ENCODE measurements at places on chromosomes 2 and 18.

DNA sequence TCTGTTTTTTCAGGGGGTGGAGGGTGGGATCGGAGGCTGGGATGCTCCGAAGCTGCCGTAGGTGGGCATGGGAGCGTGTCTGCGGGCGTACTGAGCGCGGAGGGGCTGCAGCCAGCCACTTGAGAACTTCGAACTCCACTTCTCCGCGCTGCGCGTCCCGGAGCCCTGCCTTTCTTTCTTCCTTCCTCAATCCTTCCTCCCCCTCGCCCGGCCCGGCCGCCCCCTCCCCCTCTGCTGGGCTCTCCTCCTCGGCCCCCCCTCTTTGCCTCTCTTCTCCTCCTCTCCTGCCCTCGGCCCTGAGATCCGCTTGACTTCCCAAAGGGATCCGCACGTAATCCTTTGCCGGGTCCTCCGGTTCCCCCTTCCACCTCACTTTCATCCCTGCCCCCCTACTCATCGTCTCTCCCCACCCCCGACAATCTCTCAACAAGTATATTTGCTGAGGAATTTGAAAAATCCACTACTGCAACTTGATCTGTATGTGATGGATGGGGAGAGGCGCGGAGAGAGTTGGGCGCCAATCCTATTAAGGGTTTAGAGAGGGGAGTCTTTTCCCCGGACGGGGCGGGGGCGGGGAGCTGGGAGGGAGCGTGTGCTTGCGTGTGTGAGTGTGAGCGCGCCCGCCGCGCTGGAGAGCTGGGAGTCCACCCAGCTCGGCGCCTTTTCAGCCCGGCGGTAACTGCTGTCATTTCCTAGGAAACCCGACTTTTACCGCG is 1.1 kb downstream of the GLI2 start:
- no peak for DNase-seq

- no peak for DNase-seq
Measured at GRCh38 chr2:58853420-58853819, 612.3 kb upstream of the FANCL start.

- DNase-seq = no peak
Measured at GRCh38 chr2:102848366-102848839, 86.6 kb downstream of the TMEM182 start.

DNA sequence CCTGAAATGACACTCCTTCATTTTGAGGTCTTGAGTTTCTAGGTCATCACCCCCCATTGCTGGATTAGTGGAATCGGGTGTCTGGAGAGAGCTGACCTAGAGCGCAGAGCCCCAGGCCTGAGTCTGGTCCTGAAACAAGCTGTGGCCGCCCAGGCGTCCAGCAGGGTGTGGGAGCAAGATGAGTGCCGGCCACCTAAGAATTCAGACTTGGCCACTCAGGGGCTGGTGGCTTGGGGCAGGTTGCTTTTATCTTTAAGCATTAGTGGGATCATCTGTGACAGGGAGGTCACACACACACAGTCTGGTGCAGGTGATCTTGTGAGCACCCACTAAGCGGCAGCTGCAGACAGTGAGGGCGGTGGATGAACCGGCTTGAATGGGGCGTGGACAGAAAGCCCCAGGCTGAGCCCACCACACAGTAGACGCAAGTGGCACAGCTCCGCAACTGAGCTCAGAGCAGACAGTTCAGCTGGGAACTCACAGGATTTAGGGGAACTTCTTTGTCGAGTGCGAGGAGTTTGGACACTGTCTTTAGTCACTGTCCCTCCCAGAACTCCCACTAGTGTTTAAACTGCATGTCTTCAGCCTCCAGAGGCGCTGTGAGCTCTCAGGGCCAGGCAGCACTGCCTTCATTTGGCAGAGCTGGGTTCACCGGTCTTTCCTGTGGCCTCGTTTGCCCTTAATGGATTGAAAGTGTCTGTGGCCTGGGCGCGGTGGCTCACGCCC is 21.5 kb downstream of the ITGB1BP1 start:
- no peak for DNase-seq

DNA sequence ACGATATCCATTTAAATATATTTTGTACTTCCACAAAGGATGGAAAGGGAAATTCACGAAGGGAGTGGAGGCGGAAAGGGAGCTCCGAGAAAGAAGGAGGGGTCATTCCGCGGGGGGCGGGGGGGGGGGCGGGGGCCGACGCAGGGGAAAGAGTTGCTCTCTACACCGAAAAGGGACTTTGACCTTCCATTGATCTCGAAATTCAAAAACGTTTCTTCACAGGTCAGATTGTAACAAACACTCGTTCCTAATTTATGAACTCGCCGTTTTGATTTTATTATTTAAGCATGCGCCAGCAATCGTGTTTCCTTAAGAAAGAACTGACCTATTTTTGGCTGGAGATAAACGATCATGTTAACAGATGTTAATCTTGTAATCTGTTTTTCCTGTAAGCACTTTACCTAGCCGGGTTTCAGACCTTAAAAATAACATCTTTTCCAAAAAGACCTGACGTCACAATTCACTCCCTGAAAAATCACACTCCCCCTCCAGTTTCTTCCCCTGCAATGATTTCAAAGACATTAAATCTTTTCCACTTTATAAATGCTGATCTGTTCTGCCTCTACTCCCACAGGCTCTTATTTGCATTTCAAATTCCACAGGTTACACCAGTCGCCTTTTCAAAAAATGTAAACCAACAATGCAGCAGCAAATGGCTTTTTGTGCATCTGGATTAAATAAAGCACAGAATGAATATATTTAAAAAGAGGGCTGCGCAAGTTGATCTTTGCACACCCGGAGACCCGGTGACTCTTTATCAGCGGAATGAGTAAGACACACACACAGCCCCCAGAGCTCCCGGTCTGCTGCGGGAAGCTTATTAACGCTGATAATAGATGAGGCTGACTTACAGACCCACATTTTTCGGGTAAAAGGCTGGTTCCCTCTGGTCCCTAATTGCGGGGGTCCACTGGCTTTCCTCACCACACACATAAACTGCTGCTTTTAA is 1.6 kb downstream of the ZNF516 start:
- DNase-seq = no peak

GRCh38 chr18:72206814-72207213 is 337.3 kb downstream of the CBLN2 start:
- no peak for DNase-seq

- no peak for DNase-seq
Measured at GRCh38 chr2:85994897-85995647, 106.3 kb upstream of the ST3GAL5 start.

- no peak for DNase-seq
Measured at GRCh38 chr2:45960057-45960863, 308.8 kb downstream of the PRKCE start.

GRCh38 chr18:26546875-26547645 is 1.3 kb downstream of the KCTD1 start:
- no peak for DNase-seq

DNA sequence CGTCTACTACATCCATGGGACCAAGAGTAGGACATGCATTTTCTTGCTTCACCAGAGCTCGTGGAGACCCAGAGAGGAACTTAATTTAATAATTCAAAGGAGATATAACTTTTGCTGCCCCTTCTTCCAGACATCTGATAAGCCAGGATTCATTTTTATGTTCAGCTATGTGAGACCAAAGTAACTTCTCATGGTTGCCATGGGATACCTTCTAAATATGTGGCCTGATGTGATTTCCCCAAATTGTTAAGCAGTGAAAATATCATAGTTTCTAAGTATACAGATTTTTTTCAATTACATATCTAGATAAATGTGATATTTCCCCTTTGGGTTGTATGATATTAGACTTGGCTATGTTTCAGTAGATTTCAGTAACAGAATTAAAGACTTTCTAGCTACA is 185.5 kb upstream of the FN1 start:
- no peak for DNase-seq

DNA sequence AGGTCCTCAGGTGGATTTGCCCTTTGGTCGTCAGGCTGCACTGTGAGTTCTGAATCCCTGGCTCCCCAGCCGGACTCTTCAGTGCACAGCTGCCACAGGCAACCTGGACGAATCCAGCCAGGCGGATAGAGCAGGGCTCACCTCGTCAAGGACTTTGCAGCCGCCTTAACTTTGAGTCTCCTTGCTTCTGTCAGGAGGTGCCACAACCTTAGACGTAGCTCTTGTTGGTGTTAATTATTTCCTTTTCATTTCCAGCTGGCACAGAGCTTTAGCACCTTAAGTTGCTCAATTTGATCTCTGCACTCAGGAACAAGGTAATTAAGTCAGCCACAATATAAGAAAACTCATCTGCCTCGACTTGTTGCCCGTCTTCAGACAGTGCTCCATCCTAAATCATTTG is 17.7 kb downstream of the SMIM21 start:
- no peak for DNase-seq

- no peak for DNase-seq
Measured at GRCh38 chr2:215423928-215424540, 11.8 kb downstream of the FN1 start.

- no peak for DNase-seq
Measured at GRCh38 chr18:12532661-12533060, 124.9 kb downstream of the PRELID3A start.

- no peak for DNase-seq
Measured at GRCh38 chr2:141940709-141941108, 190.1 kb downstream of the LRP1B start.

- DNase-seq = peak; percentile 40
Measured at GRCh38 chr2:200471324-200471848, 38.5 kb downstream of the KCTD18 start.

GRCh38 chr2:104853534-104854497 is at the start of gene POU3F3:
Gene POU3F3, plus strand, starts transcription at chr2:104854115. Its CDS starts 1,396 bp downstream, at chr2:104855511.
- DNase-seq = peak; percentile 54

GRCh38 chr2:84865181-84865783 is 15.6 kb downstream of the TRABD2A start:
- no peak for DNase-seq

- DNase-seq = no peak
Measured at GRCh38 chr2:232628466-232629128, 4.8 kb upstream of the EFHD1 start.

GRCh38 chr2:154698721-154699574 is 453 bp downstream of the KCNJ3 start:
- DNase-seq = no peak

DNA sequence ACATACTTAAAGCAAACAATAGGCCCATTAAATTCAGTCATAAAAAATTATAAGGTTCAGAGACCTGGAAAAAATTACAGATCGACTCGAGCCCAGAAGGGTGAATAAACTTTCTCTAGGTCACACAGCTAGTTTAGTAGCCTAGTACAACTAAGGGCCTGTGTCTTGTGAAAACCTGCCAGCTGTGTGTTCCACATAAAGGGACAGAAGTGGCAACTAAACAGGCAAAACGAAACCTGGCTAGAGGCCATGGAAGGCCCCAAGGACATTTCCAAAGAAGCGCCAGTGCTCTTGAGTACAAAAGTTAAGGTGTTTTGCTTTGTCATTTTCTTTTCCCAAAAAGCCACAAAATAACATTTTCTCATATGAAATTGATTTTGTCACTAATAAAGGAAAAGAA is 164.9 kb downstream of the L3MBTL4 start:
- DNase-seq = no peak

DNA sequence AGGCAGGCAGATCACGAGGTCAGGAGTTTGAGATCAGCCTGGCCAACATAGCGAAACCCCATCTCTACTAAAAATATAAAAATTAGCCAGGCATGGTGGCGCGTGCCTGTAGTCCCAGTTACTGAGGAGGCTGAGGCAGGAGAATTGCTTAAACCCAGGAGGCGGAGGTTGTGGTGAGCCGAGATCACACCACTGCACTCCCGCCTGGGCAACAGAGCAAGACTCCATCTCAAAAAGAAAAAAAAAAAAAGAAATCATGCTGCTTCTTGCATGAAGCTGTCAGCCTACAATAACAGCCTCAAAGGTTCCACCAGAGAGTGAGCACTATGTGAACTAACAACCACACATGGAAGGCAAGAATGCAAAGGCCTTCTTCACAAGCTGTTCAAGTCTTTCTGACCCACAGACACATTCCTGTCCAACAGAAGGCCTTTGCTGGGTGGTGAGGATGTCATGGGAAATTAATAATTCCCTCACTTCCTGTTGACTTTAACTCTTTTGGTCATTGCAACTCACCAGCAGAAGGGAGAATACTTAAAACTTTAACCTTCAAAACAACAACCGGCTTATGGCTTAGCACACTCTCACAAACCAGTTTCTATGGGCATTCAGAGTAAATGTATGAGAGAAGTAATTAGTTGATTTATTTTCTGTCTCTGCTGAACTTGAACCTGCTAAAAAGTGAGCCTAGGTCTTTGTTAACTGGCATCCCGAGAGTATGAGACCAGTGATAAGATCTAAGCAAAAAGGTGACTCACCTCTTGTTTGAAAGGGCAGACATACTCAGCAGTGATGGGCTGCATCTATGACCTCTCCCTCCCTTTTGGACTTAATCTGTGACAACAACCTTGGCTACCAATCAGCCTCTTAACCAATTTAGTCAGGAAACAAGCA is 11.8 kb downstream of the PLEKHM3 start:
- no peak for DNase-seq

- no peak for DNase-seq
Measured at GRCh38 chr18:4454537-4455112, 482 bp downstream of the DLGAP1 start.

- no peak for DNase-seq
Measured at GRCh38 chr2:85790032-85790431, 36.2 kb downstream of the ATOH8 start.

DNA sequence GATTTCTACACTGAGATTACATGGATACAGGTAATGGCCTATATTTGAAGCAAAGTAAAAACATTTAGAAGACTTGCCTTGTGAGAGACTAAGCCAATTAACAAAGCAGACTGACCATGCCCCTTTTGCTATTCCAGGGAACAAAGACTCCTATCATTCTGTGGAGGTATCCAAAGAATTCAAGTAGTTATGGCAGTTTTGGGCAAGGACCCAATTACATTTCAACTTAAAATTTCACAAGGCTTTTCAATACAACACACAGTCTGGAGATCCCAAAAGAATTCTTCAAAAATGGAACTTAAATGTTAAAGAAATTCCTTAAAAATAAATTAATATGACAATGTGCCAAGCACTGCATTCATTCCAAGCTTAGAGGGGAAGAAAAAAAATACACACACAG is 109.2 kb upstream of the CHRNA1 start:
- no peak for DNase-seq

DNA sequence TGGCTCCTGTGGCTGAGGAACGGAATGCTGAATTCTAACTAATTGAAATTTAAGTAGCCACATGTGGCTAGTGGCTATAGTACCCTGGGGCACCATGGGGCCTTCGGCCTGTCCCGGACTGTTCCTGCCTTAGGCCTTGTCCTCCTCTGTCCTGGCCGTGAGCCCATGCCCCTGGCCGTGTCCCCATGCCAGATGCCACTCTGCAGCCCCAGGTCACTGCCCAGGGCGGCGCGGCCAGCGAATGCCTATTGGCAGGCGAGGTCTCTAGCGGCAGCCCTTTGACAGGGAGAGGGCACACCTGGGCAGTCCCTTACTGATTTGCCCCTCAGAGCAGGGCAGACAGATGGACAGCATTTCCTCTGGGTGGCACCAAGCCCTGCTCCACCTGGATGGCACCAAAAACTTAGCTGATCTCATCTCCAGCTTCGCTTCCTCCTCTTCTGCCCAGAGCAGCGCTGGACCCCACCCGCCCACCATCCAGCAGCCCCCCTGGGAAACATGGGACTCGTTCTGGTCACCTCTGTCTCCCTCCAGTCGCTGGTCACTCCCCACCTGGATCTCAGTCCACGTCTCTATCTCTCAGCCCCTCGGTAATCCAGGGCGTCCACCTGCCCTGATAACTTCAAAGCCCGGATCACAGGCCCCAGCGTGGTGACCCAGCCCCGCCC is 1.1 kb upstream of the DGKD start:
- DNase-seq = no peak

Data from naive thymus-derived CD8-positive, alpha-beta T cell (primary cell).